ENCODE measurements at places on chromosomes 11 and 22. TPM values are rescaled to one million over a fixed set of nuclear protein-coding genes. Genes with fewer than 3 reads are reported as not detected.
A peak's percentile ranks its signal among the peaks of the same experiment; 100 is the strongest.

GRCh38 chr11:116258821-116259220, 514.0 kb downstream of the BUD13 start:
- no peak for DNase-seq

DNA sequence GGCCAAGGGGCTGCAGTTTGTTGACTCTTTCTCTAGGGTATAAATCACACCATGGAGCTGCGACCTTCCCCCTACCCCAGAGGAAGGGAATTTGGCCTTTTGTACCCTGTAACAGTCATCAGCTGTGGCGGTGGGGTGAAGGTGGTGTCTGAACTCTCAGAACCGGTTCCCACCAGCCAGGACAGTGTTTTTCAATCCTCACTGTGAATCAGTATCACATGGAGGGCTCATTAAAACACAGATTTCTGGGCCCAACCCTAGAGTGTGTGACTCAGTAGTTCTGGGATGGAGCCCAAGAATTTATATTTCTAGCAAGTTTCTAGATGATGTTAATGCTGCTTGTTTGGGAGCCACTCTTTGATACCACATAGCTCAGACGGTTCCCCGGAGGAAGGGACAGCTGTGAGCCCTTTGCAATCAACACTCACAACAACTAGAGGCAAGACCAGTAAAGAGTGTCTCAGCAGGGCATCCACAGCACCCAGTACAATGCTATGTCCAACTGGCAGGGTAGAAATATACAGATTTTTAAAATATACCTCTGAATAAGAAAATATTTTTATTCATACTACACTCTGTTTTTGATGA, 43.9 kb upstream of the FAT3 start:
- DNase-seq, result no peak

- no peak for DNase-seq
Observed at GRCh38 chr11:101445761-101446160, 138.0 kb downstream of the TRPC6 start.

- DNase-seq, result no peak
Observed at GRCh38 chr22:46524203-46524740, 13.1 kb downstream of the CELSR1 start.

- no peak for DNase-seq
Observed at GRCh38 chr11:31089117-31089516, 280.4 kb downstream of the DCDC1 start.

- no peak for DNase-seq
Observed at GRCh38 chr11:61484541-61484940, 24.0 kb upstream of the LRRC10B start.

- no peak for DNase-seq
Observed at GRCh38 chr11:59866397-59866796, at the start of gene TCN1. TSS of gene TCN1 (minus strand) at chr11:59866487. CDS start at chr11:59866470, 17 bp downstream.

GRCh38 chr22:22395245-22395644, 113.3 kb downstream of the ZNF280B start:
- DNase-seq, result no peak

DNA sequence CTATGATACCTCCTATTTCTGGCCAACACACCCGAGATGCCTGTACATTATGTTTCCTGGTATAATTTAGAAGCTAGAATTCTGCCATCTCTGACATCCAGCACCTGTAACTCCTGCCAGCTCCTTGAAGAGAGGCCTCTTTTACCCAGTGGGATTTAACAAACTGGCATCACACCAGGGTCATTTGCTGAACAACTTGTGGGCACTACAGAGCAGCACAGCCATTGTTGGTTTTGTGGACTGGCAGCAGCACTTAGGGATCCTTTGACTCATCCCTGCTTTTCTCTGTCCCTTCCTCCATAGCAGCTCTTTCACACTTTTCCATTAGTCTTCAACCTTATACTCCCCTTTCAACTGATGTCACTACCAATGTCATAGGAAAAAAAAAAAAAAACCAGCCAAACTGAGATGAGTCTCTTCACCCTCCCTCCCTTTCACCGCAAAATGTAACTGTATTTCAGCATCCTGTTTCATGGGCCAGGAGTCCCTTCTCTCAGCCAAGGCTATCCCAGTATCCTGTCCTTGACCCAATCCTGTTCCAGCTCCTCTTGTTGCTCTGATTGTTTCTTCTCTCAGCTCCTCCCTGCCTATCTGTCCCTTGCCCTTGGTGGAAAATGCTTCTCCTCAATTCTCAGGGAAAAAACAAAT, 68.7 kb downstream of the PPFIBP2 start:
- no peak for DNase-seq

GRCh38 chr11:62792202-62792575, 383 bp upstream of the TMEM223 start:
- no peak for DNase-seq

DNA sequence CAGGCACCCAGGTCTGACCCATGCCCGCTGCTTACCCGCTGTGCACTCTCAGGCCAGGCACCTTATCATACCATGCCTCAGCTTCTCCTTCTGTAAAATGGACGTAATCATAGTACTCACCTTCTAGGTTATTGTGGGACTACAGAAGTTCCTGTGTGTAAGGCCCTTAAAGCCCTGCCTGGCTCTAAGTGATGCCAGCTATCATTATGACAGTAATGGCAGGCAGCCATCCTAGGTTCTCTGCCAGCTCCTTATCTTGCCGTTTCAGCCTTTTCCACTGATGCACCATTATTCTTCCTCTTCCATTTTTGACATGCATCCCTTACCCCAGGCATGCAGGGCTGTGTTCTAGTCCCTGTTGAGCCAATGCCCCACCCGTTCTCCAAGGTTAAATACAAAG, 57.9 kb downstream of the DBX1 start:
- no peak for DNase-seq

DNA sequence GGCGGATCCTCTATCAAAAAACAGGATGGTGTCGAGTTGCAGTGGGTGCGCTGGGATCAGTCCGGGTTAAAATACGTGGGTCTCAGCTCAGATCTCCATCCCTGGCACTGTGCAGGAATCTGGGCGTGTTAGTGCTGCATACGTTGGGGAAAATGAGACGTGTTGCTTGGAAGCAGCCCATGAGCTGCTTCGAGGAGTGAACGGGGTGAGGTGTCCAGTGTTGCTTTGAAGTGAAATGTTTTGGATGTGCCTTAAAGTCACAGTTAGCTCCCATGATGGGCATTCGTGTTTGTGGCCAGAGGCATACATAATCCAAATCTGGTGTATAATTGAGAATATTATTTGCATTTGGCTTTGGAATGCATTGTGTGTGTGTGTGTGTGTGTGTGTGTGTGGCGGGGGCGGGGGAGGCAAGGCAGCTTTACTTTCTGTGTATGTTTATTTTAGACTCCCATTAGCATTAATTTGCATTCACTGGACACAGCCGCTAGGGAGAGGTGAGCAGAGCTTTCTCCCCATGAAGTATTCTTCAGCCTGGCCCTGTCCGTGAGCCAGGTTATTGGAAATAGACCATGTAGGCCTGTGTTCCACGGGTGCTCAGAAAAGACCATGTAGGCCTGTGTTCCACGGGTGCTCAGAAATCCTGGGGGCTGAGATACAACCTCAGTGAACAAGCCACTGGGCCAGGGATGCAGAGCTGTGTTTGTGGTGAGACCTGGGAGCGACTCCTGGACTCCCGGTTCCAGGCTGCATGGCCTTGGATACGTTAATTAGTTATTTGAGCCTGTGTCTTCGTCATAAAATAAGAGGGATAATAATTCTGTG, 134.6 kb downstream of the ST3GAL4 start:
- no peak for DNase-seq

- no peak for DNase-seq
Observed at GRCh38 chr22:46754110-46754799, 8.2 kb upstream of the TBC1D22A start.

DNA sequence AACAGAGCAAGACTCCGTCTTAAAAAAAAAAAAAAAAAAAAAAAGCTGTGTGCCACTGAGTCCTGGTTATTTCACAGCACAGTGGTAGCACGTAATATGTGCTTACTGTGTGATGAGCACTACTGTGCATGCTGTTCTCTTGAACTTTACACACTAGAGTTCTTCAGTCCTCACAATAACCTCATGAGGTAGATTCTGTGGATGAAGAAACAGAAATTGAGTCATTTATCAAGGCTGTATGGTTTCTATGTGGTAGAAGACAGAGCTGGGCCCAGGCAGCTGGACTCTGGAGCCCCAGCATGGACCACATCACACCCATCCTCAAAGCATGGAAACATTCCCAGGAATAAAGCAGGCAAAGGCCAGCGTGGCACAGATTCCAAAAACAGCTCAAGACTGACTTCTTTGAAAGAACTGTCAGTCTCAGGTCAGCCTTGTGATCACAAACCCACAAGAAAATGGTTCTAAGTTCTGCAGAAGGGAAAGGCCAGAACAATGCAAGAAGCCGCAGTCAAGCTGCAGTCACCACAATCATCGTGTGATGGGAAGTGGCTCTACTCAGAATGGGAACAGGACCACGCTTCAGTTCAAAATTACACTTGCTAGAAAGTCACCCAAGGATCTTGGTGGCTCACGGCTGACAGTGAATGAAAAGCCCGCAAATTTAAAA, 49.5 kb downstream of the MICAL3 start:
- peak; percentile 62 for DNase-seq

GRCh38 chr11:118060869-118061268, 16.0 kb upstream of the TMPRSS4 start:
- DNase-seq, result no peak

DNA sequence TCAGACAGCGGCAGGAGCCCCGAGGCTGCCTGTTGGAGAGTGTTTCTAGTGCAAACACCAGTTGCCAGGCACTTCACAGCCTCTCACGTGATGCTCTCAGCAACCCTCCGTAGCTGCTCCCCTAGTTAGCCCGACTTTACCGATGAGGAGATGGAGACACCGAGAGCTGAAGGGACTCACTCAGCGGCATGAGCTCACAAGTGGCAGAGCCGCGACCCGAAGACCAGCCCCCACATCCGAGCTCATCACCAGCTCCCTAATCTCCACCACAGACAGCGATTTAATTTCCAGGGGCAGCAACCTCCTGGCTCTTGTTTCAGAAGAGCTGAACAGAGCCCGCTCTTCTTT, 28.7 kb upstream of the RTL6 start:
- DNase-seq, result no peak

DNA sequence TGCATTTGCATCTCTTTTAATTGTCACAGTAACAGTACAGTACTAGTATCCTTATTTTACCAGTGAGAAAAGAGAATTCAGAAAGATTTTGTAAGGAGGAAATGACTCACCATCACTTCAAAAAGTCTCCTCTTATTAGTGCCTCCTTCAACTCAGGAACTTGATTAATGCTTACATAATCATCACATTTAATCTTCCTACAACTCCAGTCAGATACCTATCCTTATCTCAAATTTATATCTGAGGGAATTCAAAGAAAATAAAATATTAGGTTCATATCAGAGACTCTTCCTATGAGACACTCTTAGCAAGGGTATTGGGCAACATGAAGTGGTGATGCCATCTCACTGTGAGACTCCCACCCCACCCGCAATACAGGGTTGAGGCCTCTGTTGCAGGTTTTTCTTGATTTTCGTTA, 26.1 kb upstream of the CTSC start:
- DNase-seq, result no peak

DNA sequence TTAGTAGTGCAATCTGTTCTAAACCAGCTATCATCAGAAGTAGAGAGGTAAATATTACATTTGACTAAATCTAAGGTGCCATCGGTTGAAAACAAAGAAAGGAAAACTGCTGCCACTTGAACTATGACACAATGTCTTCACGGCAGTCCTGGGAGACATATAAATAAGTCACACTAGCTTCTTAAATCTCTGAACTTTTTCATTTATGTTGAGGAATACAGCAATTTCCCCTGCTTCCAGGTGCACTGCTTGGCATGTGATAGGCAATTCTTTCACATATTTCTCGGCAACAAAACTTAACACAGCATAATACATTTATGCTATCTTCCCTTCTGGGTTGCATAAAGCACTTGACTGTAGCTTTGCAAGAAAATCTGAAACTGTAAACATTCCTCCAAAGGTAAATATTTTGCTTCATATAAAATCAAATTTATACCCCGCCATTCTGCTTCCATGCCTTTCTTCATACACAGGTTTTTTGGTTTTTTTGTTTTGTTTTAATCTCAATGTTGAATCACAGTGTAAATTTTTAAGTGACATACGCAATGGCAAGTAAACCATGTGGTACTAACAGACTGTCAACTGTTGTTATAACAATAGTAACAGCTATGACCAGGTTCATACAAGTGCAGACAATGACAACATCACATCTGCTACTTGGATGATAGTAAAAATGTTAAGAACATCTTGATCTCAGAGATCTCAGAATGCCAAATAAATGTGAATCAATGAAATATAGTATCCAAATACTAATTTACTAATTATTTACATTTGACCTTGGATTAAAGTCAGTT, 18.2 kb downstream of the USP28 start:
- no peak for DNase-seq

- DNase-seq, result no peak
Observed at GRCh38 chr11:67645521-67646461, 4.7 kb downstream of the ACY3 start.

GRCh38 chr11:117862019-117862725, 14.3 kb downstream of the FXYD6 start:
- no peak for DNase-seq

DNA sequence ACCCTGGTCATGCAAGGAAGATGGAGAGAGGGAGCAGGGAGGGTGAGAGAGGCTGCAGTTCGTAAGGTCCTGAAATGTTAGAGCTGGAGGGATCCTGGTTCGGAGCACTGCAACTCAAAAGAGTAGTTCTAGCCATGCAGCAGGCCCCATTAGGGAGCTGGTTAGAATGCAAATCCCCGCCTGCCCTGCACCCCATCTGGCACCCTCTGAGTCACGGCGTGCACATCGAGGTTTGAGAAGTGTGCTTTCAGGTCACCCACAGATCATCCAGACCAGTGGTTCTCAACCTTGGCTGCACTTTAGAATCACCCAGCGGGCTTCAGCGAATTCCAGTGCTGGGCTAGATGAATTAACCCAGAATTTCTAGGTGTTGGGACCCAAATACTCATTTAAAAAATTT, 48.2 kb downstream of the ST3GAL4 start:
- peak; percentile 40 for DNase-seq

- DNase-seq, result no peak
Observed at GRCh38 chr11:94795476-94796189, 27.5 kb downstream of the AMOTL1 start.

The OOSP1 gene
- not detected for total RNA-seq

The JHY gene
- total RNA-seq, result 4.4 TPM

The LRRC32 gene
- total RNA-seq, result 20.8 TPM

The SLN gene
- not detected for total RNA-seq

The TCN1 gene
- total RNA-seq, result not detected

The PARVA gene
- total RNA-seq, result 0.21 TPM

The IL17REL gene
- not detected for total RNA-seq

The KCTD14 gene
- 0.38 TPM for total RNA-seq

The CALCA gene
- total RNA-seq, result not detected
